Activated CD4-positive, alpha-beta T cell treated with anti-CD3 and anti-CD28 coated beads for 4 hours (primary cell): ENCODE measurements at places on chromosomes 7 and 10.

- no peak for DNase-seq
Measured at GRCh38 chr10:22420787-22421517, 75.7 kb downstream of the SPAG6 start.

DNA sequence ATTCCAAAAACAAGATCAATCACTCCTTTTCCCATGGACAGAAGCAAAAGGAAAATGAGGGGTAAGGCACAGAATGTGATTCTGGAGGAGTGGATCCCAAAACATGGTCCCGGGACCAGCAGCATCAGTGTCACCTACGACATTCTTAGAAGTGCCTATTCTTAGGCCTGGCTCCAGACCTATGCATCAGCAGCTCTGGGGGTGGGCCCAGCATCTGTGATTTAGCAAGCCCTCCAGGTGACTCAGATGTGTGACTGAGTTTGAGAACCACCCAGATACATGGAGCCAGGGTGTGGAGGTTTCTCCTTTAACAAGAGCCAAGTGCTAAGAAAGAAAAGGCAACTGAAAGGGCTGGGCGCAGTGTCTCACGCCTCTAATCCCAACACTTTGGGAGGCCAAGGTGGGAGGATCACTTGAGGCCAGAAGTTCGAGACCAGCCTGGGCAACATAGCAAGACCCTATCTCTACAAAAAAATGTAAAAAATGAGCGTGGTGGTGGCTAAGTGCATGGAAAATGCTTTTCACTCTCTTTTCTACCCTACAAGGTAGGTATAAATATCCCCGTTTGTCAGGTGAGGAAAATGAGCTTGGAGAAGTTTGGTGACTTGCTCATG lies 17.1 kb upstream of the ARPC1A start:
- DNase-seq, result no peak

GRCh38 chr10:36183726-36184125 lies 541.6 kb upstream of the FZD8 start:
- no peak for DNase-seq

DNA sequence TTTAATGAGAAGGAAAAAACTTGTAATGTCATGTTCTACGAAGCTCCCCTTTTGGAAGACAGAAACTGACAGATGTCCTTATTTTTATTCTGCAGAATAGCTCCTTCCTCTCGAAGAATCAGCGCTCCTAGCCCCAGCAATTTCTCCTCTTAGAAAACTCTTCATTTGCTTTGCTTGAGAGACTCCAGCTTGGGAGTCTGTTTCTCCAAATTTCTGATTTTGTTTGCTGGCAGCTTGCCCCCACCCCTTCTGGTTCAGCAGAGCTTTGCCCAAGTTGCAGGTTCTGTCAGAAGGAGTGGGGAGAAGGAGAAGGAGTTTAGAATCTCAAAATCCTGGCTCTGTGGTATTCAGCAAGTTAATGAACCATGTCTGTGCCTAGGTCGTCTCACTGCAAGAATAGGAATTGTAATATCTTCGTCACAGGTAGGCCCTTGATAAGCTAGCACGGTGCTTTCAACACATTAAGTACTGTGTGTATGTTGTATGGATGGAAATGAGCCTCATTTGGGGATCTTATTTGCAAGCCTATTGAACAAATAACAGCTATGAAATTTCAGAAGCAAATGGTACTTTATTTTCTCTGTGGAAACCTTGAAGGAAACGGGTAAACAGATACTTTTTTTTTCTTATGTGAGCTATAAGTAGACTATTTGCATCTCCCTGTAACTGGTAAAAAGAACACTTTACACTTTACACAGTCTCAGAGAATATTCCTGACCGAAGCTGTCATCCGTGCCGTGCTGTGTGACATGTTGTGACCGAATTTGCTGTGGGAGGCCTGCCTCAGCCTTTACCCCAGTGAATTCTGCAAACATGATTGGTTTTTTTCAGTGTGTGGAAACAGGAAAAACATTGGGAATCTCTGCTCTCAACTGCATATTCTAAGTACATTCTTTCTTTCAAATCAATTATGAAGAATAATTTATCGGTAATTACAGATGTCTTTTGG lies 290.9 kb downstream of the CAMK1D start:
- no peak for DNase-seq

- DNase-seq, result no peak
Measured at GRCh38 chr10:2476218-2476811, 591.0 kb upstream of the PFKP start.

DNA sequence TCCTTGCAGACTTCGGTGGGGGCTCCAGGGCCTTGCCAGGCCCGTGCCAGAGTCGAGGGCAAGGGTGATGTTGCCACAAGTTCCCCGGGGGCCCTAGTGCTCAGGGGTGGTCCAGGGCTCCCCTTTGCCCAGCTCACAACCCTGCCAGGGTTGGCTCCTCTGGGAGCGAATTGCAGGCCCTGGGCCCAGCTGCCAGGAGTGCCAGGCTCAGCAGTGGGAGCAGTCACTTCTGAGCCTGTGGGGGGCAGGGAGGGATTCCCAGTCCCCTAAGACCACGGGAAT lies 43.8 kb downstream of the TCERG1L start:
- DNase-seq, result no peak

DNA sequence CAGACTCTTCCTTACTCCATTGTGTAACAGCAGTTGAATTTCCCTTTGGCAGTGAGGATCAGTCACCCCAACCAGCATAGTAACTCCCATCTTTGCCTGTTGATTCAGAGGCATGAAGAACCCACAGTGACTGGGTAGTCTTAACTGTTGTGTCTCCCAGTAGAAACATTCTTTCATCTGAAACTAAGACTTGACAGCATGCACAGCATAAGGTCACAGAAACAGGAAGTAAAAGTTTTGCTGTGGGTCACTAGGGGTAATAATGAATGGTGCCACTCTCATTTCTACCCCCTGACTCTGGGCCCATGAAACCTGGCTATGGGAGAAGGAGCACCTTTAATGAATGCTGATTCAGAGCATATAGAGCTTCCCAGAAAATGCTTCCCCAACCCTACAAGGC lies 8.3 kb upstream of the FRMPD2 start:
- DNase-seq, result no peak

DNA sequence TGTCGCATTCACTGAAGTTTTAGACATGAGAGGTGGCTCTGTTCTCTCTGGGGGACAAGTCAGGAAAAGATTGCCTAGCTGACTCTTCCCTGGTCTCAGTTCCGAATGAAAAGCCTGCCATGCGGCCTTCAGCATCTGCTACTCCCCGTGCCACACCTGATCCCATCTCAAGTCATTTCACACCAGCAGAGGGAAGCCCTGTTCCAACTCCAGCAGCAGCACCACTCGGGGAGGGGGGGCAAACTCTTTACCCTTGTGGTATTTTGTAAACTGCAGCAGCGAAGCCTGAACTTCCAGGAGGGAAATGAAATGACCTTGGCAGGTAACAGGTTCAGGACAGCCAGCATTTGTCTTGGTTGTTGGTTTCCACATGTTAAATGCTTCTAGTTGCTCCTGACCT lies 13.8 kb downstream of the LRRC4 start:
- DNase-seq, result no peak
